ACHN (cell line): ENCODE measurements at places on chromosomes 13 and 19.

- peak; percentile 50 for DNase-seq
These were observed 106.4 kb upstream of the MLNR start for GRCh38 chr13:49113526-49114286.

DNA sequence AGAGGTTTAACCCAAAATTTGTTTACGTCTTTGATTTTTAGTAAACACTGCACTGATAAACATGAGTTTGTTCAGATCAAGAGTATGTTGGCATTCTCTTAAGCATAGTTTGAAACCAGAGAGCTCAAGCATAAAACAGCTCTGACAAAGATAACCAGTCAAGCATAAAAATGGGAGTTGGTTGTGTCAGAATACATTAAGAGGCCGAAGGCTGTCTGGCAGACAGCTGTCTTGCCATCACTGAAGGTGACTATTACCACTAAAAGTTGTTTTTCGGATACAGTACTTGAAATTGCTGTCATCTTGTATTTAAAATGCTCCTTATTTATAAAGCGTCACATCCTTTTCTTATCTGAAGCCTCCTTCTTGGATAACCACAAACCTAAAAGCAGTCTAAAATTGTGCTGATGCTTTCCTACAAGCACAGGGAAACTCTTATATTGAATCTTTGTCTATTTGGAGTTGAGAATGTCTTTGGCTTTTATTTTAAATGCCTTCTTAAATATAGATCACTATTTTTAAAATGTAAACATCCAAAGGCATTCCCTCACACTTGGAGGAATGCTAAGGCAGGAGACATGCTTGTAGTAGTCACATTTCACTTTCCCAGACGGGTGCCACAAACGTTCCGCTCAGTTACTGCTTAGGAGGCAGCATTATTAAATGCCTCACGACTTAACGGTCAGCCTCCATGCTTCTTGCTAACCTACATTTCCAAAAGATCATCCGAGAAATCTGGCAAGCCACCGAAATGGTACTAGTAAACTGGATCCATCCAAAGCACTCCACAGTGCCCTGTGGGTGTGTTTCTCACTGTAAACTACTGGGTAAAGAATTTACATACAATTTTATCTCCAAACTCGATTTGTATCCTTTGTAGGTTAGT, 1.5 kb downstream of the SMAD9 start:
- peak; percentile 28 for DNase-seq

DNA sequence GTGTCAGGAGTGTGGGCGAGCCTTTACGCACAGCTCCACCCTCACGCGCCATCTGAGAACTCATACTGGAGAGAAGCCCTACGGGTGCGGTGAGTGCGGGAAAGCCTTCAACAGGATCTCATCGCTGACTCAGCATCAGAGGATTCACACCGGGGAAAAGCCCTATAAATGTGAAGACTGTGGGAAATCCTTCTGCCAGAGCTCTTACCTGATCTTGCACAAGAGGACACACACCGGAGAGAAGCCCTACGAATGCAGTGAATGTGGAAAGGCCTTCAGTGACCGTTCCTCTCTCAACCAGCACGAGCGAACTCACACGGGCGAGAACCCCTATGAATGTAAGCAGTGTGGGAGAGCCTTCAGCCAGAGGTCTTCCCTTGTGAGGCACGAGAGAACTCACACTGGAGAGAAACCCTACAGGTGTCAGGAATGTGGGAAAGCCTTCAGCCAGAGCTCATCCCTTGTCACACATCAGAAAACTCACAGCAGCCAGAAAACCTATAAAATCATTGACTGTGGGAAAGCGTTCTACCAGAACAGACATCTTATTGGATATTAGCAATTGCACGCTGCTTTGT, 6.9 kb upstream of the ZNF555 start:
- DNase-seq: no peak

- DNase-seq: no peak
These were observed 10.6 kb downstream of the FPR2 start for GRCh38 chr19:51771376-51772130.

DNA sequence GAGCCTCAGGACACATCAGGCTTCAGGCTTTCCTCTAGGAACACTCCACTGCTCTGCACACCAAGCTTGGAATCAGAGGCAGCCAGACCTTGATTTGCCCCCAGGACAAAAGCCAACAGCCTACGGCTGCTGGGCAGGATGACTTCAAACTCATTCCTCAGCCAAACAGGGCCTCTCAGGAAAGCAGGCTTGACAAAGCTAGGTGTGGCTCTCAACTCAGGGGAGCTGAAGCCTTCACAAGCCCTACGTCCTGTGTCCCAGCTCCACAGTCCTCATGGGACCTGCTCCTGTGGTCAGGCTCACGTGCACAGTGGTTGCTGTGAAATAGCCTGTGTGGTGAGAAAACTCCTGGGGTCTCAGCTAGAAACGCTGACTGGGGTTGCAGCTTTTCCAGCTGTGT, 398.9 kb upstream of the ZNF507 start:
- no peak for DNase-seq

DNA sequence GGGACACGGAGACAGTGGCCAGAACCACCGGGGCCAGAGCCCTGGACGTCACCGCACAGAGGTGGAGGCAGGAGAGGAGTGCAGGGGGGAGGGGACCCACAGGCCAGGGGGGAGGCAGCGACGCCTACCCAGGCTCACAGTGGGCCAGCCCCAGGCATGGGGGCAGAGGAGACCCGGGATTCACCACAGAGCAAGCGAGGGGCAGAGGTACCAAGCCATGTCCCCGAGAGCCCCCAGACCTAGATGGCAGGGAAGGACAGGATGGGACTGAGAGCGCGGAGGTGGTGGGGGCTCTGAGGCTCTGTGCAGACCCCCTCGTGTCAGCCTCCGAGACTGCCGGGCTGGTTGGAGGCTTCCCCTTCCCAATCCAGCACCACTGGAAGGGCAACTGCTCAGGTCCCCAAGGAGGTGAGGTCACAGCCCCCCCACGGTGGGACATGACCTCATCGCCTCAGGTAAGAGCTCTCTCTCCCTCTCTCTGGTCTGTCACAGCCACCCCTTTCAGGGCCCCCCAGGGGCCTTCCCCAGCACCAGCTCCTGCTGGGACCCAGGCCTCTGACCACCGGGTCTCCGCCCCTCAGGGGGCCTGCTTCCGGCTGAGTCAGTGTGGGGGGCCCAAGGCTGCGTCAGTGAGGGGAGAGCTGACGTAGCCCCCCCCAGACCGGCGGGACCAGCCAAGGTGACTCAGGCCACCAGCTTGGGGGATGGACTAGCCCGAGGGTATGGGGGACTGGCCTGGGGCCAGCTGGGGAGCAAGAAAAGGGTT, 2.2 kb upstream of the IL11 start:
- no peak for DNase-seq

GRCh38 chr19:13920940-13921747, 15.1 kb downstream of the CC2D1A start:
- peak; percentile 45 for DNase-seq

DNA sequence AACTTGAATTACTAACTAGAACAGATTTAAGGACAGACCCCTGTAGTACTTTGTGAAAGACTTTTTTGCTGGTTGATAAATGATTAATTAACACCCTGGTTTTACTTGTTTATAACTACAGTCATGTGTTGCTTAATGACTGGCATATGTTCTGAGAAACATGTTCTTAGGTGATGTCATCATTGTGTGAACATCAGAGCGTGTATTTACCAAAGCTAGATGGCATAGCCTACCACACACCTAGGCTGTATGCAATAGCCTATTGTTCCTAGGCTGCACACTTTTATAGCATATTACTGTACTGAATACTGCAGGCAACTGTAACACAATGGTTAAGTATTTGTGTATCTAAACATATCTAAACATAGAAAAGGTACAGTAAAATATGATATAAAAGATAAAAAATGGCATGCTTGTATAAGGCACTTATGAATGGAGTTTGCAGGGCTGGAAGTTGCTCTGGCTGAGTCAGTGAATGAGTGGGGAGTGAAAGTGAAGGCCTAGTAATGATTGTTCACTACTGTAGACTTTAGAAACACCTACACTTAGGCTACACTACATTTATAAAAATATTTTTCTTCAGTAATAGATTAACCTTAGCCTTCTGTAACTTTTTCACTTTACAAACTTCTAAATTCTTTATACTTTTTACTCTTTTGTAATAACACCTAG, 260.3 kb downstream of the KCNRG start:
- no peak for DNase-seq
